ENCODE measurements at places on chromosomes 16 and 17.

DNA sequence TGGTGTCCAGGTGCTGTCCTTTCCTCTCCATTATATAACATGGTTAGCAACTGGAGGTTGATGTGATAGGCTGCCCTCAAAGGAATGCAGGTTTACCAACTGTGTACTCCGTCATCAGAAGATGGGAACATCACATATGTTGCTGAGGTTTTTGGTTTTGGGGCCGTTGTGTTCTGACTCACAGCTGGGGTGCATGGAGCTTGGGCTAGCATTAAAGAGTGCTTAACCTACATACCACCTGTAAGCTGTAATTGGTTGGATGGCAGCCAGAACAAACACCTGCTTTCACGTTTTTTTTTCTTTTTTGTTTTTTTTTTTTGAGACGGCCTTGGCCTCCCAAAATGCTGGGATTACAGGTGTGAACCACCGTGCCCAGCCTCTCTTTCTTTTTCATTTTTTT lies 20.9 kb downstream of the TMEM11 start:
- DNase-seq: no peak

GRCh38 chr16:11875721-11876120 lies 24.4 kb upstream of the RSL1D1 start:
- no peak for DNase-seq

GRCh38 chr16:73542885-73543284 lies 495.0 kb upstream of the ZFHX3 start:
- no peak for DNase-seq

DNA sequence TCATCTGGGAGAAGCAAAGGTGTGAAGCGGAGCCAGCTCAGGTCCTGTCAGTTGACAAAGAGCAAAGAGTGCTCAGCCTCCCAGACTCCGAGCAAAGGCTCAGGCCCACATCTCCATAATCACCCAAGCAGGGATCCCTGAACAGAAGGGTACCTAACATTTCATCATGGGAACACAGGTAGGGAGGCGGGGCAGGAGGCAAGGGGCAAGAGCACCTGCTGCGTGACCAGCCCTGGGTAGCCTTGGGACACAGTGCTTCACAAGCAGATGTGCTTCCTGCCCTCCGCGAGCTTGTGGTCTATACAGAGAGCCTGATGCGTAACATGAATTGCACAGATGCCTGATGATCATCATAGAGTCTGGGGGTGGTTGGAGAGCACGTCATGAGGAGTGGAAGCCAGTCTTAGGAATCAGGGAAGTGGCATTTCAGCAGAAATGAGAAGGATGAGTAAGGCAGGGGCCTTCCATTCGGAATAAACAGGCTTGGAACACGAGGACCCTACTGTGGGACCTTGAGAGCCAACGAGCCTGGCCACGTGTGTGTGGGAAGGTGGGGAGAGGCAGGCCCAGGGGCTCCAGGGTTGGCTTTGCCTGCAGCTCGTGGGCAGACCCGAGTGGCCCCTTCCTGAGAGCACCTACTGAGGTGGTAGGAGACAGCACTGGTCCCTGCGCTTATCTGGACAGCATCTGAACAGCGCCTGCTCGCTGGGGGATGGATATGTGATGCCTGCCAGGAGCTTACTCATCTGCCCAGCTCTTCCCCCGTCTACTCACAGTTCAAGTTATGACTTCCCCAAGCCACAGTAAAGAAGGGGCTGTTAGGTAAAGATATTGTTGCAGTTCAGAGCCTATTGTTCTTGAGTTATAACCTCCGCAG lies 125.8 kb downstream of the CCDC182 start:
- no peak for DNase-seq

- no peak for DNase-seq
These were observed 62.1 kb upstream of the ADAMTS18 start for GRCh38 chr16:77496934-77497333.

- no peak for DNase-seq
These were observed 1355.2 kb downstream of the CDH8 start for GRCh38 chr16:60681043-60681442.

DNA sequence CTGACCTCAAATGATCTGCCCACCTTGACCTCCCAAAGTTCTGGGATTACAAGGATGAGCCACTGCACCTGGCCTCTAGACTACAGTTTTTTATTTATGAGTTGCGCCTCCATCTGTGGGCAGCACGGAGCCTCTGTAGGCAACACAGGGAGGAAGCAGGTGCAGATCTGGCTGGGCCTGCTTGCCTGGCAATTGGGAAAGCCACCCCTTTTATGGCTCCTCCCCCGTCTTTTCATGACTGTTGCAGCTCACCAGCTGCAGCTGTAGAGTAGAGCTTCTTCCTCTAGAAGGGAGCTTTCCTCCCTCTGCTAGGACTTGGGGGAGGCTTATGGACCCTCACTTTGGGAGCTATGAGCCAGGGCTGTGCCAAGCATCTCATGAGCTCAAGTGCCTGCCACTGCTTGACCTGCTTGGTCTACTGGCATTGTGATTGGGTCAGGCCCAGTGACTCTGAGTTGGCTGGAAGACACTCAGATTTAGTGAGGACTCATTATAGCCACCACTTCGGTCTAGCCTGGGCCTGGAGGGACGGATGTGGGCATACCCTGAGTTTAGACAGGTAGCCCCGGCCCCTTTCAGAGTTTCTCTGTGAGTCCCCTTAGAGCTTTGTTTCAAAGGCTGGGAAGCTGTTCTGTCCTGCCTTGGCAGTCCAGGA lies 6.9 kb upstream of the SLC7A6 start:
- no peak for DNase-seq

- no peak for DNase-seq
These were observed 440 bp downstream of the C16orf96 start for GRCh38 chr16:4556580-4556979.

DNA sequence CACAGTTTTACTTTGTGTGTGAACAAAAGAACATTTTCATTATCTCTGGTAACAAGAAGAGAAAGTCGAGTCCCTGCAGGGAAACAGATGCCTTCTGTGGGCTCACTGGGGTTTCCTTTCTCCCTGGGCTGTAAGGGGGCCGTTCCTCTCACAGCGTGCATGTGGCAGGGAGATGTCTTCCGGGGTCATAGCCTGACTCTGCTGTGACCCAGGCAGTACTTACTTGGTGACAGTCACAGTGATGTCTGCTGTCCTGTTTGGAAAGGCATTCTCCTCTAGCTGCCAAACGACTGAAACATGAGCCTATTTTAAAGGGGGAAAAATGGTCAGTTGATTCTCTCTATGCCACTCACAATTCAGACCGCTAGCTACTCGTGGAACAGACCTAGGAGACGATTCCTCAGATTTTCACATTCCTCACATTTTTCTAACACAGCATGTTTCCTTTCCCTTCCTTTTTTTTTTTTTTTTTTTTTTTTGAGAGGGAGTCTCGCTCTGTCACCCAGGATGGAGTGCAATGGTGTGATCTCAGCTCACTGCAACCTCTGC lies 7.3 kb downstream of the HASPIN start:
- no peak for DNase-seq

DNA sequence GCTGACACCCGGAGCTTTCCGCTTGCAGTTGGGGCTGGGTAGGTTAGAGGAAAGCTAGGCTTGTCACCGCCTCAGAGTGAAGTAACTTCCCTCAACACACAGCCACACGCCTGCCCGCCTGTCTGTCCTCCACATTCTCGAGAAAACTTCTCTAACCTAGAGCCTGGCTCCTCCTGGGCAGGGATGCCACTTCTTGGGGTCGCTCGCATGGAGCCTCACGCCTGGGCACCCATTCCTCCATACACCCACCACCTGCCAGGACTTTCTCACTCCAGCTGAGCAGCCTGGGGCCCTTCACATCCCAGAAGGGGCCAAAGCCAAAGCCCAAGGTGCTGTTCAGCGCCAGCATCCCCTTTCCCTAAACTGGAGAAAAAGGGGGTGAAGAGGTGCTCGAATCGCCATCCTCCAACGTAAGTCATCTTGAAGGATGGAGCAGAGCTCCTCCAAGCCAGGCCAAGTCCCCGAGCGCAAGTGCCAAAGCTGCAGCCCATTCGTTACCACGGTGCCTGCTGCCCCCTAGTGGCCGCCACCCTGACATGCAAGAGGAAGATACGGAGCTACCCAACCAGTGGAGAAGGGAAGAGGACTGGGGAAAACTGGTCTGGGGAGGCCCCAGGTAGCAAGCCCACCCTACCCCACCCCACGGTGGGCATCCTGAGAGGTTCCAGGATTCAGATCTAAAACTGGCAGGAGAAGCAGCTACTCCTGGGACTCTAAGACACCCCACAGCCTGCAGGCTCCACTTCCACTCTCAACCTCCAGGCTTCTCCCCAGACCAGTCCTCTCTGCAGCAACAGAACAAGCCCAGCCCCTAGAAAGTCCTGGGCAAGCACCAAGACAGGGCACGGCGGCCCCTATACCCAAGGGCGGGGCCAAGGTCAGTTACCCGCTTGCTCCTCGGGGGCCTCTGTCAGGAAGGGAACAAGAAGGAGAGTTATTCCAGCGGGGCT lies 63.1 kb downstream of the MYO18A start:
- peak; percentile 93 for DNase-seq

GRCh38 chr17:17749025-17749772 lies 67.9 kb downstream of the RAI1 start:
- no peak for DNase-seq

- DNase-seq: no peak
These were observed 21.3 kb downstream of the COX4I1 start for GRCh38 chr16:85820604-85821372.

DNA sequence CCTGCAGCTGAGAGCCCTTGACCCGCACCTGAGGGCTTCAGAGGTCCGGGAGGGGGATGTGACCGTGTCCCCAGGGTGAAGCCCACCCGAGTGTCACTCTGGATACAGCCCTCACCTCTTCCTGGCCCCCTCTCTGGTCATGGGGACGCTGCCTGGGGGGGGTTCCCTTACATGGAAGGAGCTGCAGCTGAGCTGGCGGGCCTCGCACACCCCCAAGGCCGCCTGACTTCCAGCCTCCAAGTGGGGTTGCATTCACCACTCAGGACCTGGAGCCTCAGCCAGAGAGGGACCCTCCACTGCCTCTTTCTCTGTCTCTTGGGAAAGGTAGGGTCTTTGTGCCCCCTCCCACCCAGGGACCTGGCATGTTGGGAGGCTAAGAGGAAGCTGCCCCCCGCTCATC lies 284.6 kb downstream of the SEC14L1 start:
- no peak for DNase-seq

DNA sequence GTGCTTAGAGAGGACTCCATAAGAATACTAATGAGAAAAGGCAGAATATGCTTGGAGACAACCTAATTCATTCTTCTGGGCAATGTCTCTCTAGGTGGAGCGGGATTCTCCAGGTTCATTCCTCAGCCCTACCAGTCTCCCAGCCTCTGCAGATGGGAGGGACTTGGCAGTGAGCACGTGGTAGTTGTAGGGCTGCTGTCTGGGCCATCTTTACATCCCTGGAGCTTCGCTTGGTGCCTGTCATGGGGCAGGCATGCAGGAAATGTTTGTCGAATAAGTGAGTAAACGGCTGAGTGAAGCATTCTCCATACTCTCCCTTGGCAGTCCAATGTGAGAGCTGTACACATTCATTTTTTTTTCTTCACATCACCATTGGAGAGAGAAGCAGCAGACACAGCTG lies 387.5 kb downstream of the UTP18 start:
- no peak for DNase-seq

DNA sequence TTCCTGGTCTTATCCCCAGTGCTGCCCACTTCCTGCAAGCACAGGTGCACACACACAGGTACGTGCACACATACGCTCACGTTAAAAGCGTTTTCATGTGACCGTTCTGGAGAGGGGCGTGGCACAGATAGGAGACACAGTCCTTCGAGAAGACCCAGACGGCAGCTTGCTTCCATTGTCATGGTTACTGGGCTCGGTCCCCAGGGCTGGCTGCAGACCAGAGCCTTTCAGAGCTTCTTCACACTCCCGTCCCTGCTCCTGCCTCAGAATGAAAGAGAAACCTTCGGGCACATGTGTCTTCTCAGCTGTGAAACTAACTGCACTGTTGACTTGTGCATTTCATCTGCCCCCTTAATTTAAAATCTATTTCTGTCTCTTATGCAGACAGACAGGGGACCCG lies 154.2 kb downstream of the PITPNC1 start:
- DNase-seq: no peak

DNA sequence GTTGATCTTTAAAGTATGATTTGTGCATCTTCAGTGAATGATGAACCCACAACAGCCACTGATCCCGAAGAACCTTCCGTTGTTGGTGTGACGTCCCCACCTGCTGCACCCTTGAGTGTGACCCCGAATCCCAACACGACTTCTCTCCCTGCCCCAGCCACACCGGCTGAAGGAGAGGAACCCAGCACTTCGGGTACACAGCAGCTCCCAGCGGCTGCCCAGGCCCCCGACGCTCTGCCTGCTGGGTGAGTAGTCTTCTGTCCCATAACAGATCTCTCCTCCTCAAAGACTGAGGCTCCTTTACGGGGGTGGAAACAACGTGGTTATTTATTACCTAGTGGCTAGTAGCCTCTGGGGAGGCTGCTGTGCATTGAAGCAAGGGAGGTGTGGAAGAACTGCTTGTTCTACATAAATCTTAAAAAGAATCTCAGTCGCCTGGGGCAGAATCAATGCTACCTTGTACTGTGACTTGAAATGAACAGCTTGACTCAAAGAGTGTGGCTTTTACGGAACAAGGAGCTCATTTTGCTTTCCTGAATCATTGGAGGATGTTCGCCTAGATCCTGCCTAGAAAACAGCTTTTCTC lies 63.0 kb upstream of the CLEC18A start:
- DNase-seq: no peak

DNA sequence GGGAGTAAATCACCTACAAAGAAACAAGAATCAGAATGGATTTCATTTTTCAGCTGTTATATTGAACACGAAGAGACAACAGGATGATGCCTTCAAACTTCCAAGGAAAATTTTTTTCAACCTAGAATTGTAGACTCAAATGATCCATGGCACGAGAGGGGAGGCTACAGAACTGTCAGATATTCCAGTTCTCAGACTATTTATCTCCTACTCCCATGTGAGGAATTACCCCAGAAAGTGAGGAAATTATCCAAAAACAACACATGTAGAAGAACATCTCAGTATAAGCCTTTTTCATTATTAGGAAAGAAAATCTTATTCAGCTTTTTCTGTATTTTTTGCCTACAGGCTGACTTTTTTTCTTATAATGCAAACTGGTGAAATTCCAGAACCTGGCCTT lies 5.5 kb upstream of the ASGR2 start:
- no peak for DNase-seq

DNA sequence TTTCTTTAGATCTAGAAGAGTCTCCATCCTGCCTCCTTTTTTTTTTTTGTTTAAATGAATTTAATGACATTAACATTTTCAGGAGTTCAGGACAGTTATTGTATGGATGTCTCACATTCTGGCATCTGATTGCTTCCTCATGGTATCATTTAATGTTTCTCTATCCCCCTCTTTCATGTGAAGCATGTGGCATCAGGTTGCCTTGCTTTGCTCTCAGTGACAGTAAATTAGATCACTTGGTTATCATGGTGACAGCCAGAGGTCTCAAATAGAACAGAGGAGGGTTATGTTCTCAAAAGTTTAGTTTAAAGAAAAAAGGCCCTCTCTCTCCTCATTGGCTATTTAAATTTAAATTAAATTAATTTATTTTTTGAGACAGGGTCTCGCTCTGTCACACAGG lies 74.1 kb downstream of the WWP2 start:
- no peak for DNase-seq

- DNase-seq: no peak
These were observed 1.8 kb upstream of the NPRL3 start for GRCh38 chr16:140175-140857.

Data from esophagus muscularis mucosa (tissue), 4 donors.